Calu3 (cell line): ENCODE measurements at places on chromosomes 5 and 9. TPM values are rescaled to one million over a fixed set of nuclear protein-coding genes. Genes with fewer than 3 reads are reported as not detected.

LVRN gene
- total RNA-seq = 0.14 and 0.71 TPM in 2 replicates

PTPA gene
- total RNA-seq = 76.2 and 83.3 TPM in 2 replicates

PHF24 gene
- not detected in 2 replicates for total RNA-seq

ZMAT2 gene
- 75.9 and 83.3 TPM in 2 replicates for total RNA-seq

FUT7 gene
- not detected in 2 replicates for total RNA-seq

PTGDS gene
- not detected in 2 replicates for total RNA-seq

BAAT gene
- 10.2 and 18.6 TPM in 2 replicates for total RNA-seq

TAF1L gene
- not detected in 2 replicates for total RNA-seq

CYLC2 gene
- not detected in 2 replicates for total RNA-seq
